ENCODE measurements at places on chromosomes 5 and 9. TPM values are rescaled to one million over a fixed set of nuclear protein-coding genes. Genes with fewer than 3 reads are reported as not detected.

GRCh38 chr9:89603767-89604665, 796 bp upstream of the GADD45G start:
- no peak for DNase-seq

DNA sequence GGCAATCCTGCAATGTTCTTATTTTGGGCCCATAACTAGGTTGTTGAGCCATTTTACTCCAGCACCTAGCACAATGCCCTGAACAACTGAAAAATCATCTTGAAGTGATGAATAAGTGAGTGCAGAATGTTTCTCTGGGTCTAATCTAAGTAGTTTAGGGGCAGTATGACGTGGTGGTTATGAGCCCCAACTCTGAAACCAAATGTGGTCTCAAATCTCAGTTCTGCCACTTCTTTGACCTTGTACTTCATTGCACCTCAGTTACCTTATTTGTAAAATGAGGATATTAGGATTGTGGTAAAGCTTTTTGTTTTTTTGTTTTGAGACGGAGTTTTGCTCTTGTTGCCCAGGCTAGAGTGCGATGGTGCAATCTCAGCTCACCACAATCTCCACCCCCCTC, 80.9 kb upstream of the SNX2 start:
- no peak for DNase-seq

GRCh38 chr5:76145945-76146344, 62.8 kb downstream of the SV2C start:
- no peak for DNase-seq

GRCh38 chr5:131112424-131112823, 52.6 kb downstream of the HINT1 start:
- no peak for DNase-seq

- no peak for DNase-seq
Observed at GRCh38 chr5:19261879-19262278, 726.1 kb downstream of the CDH18 start.

DNA sequence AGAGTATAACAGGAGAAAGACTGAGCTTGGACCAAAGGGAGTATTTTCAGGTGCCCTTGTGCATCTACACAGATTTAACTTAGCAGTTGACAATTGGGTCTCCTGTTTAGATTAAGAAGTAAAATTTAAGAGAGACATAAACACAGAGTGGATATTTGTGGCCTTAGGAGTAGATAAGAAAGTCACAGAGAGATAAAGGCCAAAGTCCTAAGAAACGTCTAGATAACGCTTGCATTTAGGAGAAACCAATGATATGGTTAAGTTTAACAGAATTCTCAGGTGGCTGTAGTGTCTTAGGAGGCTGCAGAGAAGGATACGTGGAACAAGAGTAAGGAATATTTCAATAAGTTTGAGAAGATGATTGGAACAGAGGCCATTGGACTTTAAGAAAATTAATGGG, 155.0 kb upstream of the DAB2 start:
- DNase-seq: no peak

DNA sequence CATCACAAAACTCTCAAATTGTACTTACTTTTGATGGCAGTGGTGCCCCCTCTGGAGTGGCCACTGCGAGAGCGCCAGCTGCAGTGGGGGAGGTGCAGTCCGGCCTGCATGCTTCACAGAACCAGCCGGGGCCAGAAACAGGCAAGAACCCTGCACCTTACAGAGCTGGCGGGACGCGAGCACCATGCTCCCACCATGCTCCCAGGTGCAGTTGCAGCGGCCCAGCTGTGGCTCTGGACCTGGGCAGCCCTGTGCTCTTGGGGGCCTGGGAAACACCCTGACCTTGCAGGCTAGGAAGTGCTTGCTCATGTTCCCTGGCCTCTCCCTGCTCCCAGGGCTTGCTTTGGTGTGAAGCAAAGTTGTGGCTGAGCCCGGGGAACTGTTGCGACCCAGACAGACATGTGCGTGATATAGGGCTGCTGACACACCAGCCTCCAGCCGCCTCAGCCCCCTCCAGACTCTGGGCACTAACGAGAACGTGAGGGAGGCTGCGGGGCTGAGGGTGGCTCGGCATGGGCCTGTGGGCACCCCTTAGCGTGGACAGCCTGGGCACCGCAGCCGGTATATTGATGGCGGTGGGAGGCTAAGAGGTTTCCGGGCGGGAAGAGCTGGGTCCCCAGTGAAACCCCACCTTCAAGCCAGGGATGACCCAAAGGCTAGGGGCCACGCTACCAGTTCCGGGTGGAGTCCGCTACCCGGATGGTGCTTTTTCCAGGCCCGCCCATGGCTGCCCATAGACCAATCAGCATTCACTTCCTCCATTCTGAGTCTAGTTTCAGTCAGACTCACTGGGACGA, 1809.9 kb upstream of the ACO1 start:
- no peak for DNase-seq

DNA sequence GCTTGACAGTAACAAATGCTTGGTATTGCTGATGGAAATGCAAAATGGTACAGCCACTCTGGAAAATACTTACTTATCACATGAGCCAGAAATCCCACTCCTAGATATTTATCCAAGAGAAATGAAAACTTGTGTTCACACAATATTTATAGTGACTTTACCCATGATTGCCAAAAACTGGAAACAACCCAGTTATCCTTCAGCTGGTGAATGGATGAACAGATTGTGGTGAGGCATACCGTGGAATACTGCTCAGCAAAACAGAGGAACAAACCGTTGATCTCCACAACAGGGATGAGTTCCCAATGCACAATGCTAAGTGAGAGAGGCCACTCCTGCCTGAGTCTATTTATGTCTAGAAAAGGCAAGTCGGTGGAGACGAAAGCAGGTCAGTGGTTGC, 40.5 kb upstream of the LRRC14B start:
- DNase-seq: no peak

GRCh38 chr5:164358531-164359259, 853.3 kb downstream of the MAT2B start:
- peak; percentile 53 for DNase-seq

DNA sequence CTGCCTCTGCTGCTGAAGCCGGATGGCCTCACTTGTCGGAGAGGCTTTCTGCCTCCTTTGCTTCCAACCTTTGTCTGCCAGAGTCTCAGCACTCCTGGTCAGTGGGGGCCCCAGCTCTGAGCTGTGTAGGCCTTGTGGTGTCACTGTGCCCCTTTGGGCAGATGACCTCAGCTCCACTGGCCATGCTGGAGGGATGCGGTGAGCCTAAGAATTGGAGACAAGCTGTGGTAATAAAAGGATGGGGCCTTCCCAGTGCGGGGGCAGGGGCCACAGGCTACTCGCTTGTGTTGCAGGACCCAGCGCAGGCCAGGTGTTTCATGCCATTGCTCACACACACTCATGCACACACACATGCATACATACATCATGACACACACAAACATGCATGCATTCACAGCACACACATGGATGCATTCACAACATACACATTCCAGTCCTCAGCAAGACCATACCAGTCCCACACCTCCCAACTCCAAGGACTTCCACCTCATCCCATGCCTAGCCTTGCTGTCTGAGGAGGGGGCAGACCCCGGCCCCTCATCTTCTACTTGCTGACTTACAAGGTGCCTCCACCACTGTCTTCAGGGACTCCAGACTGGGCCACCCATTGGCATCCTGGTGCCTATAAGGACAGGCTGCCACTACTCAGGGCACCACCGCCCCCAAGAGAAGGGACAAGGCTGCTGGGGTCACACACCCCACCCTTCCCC, 237.7 kb downstream of the SYK start:
- DNase-seq: no peak

DNA sequence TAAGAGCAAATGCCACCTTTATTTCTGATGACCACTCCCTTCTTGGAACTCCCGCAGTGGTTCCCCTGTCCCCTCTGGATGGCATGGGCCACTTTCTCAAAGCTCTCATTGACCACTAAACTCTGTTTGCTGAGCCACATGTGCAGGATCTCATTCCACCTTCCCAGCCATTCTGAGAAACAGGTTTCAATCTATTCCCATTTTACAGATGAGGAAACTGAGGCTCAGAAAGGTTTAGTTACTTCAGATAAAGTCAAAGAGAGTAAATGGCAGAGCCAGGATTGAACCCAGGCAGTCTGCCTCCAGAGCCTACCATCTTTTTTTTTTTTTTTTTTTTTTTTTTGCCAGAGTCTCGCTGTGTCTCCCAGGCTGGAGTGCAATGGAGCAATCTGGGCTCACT, 24.2 kb downstream of the COL27A1 start:
- no peak for DNase-seq

DNA sequence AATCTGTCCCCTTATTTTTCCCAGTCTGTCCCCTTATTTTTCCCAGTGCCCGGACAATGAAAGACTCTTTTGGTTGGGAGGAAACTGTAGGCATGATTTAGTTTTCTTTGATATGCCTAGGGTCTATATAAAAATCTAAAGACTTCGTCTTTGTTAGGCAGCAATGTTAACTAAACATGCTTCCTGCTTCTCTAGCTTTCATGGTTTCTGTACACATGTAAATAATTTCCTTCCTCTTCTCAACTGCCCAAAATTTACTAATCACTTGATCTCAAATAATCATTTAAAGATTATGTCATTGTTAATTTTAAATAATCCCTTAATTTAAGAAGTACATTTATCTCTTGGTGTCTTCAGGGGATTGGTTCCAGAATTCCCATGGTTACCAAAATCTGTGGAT, 47.8 kb upstream of the RAPGEF6 start:
- no peak for DNase-seq

Gene CXCL14
- not detected for total RNA-seq

Gene C5orf52
- total RNA-seq: not detected

Gene HRCT1
- 0.63 TPM for total RNA-seq

Gene LVRN
- 0.74 TPM for total RNA-seq

Gene GTF3C4
- total RNA-seq: 10.9 TPM

Gene PPP3R2
- total RNA-seq: not detected

Gene AGXT2
- not detected for total RNA-seq

Gene HACD4
- 5.2 TPM for total RNA-seq
